NB4 (cell line): ENCODE measurements at places on chromosomes 6 and 20.
A peak's percentile ranks its signal among the peaks of the same experiment; 100 is the strongest.

- DNase-seq: no peak
Measured at GRCh38 chr6:166826264-166826663, 130.1 kb downstream of the RNASET2 start.

- no peak for DNase-seq
Measured at GRCh38 chr6:146388736-146389364, 154.8 kb upstream of the RAB32 start.

DNA sequence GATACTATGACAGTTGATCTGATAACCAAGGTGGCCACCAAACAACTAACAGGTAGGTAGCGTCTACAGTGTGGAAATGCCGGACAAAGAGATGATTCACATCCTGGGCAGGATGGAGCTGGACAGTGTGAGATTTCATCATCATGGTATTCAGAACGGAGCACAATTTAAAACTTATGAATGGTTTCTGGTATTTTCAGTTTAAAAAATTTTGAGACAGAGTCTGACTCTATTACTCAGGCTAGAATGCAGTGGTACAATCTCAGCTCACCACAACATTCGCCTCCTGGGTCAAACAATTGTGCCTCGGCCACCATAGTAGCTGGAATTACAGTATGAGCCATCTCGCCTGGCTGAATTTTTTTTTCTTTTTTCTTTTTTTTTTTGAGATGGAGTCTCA is 43.8 kb downstream of the CEP57L1 start:
- no peak for DNase-seq

- peak; percentile 39 for DNase-seq
Measured at GRCh38 chr6:138987080-138987642, 892 bp downstream of the REPS1 start.

DNA sequence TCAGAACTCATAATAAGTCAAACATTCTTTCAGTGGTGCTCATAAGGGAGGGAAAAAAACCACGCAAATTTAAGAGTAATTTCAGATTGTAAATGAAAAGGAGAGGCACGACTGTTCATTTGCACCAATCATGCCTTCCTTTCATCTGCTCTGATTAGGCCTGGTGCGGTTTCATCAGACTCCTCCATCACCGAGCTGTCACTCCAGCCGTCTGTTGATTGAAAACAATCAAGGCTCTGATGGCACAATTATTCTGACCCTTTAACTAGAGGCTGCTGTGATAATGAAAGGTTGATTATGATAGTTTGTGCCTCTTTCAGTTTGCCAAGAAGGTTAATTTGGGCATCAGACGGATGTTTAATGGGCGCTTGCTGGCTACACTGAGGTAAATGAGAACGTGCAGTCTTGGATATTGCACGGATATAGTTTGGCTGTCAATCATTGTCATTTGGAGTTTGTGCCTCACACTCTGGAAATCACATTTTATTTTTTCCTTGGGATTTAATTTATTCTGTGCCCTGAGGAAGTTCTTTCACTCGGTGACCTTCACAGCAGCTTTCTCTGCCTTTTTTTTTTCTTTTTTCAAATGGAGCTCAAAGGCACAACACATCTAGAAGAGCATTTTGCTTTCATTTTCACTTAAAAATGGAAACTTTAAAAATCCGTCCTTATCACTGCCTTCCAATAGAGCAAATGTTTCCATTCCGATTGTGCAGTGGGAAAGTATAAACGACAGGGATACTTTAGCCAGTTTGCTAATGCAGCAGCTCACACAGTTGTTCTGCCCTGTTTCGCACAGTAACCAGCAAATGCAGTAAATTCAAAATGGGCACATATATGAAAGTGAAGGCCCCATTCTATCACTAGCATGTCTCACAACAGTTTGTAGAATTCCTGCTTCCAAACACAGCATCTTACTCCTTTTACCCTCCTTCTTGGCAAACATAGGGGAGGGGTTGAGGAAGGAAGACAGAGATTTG is 172.8 kb downstream of the KLHL32 start:
- DNase-seq: no peak

- DNase-seq: no peak
Measured at GRCh38 chr6:106094261-106094963, 8.3 kb downstream of the PRDM1 start.

DNA sequence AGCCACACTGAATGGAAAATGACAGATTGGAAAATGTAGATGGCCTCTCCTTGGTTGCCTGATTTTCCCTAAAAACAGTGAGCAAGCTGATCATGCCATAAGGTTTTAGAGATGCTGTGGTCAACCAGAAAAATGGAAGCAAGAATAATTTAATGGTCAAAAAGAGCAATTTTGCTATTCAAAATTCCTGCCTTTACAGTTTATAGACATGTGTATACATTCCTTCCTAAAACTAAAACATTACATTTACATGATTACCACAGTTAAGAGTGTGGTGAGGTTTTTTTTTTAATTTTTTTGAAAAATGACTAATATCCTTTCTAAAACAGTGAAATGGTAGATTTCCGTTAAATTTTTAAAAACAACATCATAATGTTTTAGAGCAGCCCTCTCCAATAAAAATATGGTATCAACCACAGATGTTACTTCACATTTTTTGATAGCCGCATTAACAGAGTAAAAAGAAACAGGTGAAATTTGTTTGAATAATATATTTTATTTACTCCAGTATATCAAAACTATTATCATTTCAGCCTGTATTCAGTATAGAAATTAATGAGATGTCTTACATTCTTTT is 407.0 kb upstream of the SOX4 start:
- no peak for DNase-seq

DNA sequence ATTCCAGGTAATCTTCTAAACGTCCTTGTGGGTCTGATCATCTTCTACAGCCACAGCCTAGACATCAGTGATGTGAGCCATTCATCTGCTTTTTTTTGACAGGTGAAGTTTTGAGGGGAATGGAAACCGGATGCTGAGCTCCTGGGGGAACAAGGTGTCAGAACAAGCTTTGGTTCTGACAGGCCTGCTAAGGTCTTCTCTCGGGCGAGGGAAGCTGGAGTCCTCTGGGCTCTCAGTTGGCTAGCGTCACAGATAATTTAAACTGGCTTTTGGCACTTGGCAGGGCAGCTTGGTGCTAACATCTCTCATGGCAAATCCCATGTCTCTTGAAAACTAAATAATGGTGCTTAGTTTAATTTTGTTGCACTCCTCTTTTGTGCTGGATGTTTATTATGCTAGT is 8.4 kb upstream of the AIG1 start:
- no peak for DNase-seq
